ENCODE measurements at places on chromosomes 13 and 19.

DNA sequence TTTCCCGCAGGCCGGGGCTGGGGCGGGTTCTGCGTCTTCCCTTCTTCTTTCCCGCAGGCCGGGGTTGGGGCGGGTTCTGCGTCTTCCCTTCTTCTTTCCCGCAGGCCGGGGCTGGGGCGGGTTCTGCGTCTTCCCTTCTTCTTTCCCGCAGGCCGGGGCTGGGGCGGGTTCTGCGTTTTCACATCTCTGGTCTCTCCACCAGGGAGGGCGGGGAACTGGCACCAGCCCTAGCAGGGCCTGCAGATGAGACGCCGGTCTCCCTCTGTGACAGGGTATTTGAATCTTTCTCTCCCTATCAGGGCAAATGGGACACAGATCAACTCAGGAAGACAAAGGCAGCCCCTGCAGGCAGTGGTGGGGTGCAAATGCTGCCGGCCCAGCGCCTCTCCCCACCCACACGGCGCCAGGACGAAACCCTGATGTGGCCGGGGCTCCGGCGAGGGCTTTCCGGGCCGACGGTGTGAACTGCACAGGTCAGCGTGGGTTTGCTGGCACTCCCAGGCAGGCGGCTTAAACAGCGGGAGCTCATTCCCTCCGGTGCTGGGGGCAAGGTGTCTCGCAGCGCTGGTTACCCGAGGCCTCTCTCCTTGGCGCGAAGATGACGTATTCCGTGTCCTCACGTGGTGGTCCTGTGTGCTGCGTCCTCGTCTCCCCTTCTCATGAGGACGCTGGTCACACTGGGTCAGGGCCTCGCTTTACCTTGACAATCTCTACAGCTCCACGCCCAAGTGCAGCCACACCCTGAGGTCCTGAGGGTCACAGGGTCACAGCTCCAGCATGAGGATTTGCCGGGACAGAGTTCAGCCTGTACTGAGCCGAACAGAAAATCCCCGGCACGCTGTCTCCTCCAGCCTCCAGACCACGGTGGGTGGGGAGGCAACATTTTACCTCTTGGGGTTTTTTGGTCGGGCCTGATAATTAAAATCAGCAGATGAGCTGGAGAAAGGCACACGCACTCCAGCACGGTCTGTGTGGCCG, 717 bp upstream of the C13orf46 start:
- DNase-seq, result no peak

GRCh38 chr19:42076380-42076944, 496 bp downstream of the ZNF574 start:
- peak; percentile 49 for DNase-seq

DNA sequence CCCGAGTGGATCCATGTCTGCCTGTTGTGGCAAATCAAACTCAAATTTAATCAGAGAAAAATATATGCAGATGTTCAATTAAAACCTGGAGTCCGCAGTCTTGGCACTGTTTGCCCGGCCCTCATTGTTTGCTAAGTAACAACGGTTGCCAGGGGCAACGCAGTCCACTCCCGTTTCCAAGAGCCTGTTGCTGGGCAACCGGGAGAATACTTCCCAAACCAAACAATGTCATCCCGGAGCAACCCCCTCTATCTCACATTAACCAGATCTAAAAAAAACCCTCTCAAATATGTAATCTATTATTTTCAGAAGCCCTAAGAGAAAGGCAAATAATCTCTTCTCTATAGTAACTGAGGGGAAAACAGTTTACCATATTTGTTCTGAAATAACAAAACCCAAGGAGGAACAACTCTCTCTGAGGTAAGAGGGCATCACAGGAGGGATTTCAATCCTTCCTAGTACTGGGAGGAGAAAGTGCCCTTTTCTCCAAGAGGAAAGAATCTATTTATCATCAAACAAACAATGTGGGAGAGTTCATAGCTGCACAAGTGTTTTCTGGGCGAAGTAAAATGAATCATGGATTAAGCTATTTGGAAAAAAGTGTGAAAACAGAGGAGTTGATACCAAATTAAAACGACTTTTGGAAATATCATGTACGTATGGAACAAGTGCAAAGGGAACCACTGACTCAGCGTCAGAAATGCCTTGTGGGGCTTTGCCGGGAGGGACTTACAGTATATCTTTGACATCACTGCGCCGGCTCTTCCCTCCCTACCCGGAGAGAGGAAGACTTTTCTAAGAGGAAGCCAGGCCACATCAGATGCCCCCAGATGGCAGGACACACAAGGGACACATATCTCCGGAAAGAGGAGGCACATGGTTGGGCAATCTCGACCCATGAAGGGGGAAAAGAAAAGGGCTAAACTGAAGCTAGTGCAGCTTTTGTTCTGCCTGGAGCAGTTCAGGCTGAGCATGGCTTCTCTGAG, 43.3 kb downstream of the RFX2 start:
- DNase-seq, result no peak

DNA sequence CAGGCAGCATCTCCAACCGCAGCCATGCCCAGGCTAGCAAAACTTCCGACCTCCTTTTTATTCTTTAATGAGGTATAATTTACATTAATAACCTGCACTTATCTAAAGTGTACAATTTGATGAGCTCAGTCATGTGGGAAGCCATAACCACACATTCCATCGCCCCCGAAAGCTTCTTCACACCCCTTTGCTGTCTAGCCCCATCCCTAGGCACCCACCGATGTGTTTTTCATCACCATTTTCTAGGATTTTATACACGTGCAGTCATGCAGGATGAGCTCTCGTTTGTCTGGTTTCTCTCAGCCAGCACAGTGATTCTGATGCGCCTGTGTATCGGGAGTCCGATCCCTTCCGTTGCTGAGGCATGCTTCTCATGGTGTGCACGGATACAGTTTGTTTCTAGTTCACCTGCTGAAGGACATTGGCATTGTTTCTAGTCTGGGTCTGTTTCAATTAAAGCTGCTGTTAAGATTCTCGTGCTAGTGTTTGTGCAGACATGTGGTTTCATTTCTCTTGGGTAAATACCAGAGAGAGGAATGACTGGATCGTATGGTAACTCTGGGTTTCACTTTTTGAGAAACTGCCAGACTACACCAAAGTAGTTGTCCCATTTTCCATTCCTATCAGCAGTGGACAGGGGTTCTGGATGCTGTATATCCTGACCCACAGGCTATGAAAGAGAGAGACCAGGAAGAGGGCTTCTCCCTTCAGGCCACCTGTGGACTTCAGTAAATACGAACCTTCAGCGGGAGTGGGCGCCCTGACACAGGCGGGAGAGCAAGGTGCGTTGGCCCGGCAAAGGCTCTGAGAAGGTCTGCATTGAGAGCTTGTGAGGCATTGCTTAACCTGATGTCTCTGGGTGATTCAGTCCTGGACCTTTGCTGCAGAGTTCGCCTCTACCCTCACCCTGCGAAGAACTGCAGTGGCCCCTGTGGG, 4.9 kb downstream of the AP1M1 start:
- no peak for DNase-seq

GRCh38 chr19:677601-678436, 1.6 kb downstream of the FSTL3 start:
- no peak for DNase-seq

DNA sequence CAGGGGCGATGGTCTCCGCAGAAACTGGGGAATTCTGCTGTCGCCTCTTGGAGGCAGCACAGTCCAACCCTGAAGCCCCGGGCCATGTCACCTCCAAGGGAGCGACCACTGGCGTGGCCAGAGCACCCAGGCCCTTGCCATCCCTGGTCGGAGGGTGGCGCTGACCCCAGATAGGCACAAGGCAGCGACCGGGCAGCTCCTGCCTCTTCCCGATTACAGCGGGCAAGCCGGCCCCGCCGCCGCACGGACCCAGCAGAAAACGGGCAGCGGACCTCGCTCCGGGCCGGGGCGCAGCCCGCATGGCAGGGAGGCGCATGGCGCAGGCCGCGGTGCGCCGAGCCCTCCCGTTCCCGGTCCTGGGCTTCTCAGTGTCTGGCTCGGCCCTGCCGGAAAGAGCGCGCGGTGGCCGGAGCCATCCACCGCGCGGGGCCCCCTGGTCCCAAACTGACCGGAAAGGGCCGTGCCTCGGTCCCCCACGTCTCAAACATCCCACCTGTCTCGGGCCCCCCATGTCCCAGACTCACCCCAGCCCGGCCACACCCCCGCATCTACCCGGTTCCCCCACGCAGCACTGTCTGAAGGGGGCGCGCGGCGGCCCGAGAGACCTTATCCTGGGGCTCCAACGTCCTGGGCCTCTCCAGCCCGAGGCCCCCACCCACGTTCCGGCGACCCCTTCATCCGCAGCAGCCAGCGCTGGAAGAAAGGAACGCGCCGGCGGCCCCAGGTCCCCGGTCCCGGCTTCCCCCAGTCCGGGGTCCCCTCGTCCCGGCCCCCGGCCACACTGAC, 727 bp downstream of the CERS1 start:
- no peak for DNase-seq

GRCh38 chr13:72109863-72110262, 242.9 kb upstream of the DACH1 start:
- DNase-seq, result no peak

GRCh38 chr13:74945637-74946036, 536.3 kb downstream of the TBC1D4 start:
- no peak for DNase-seq

GRCh38 chr13:49476529-49476928, 19.2 kb upstream of the PHF11 start:
- DNase-seq, result no peak

GRCh38 chr13:42119041-42119440, 70.6 kb downstream of the DGKH start:
- no peak for DNase-seq

DNA sequence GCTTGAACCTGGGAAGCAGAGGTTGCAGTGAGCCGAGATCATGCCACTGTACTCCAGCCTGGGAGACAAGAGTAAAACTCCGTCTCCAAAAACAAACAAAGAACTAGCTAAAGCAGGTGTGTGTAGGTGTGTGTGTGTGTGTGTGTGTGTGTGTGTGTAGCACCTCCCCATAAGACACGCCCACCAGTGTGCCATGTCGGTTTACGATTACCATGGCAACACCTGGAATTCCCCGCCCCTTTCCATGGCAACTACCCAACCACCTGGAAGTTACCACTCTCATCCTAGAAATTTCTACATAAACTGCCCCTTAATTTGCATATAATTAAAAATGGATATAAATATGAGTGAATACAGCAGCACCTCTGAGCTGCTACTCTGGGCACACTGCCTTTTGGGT, 80.9 kb upstream of the ADGRE5 start:
- no peak for DNase-seq

DNA sequence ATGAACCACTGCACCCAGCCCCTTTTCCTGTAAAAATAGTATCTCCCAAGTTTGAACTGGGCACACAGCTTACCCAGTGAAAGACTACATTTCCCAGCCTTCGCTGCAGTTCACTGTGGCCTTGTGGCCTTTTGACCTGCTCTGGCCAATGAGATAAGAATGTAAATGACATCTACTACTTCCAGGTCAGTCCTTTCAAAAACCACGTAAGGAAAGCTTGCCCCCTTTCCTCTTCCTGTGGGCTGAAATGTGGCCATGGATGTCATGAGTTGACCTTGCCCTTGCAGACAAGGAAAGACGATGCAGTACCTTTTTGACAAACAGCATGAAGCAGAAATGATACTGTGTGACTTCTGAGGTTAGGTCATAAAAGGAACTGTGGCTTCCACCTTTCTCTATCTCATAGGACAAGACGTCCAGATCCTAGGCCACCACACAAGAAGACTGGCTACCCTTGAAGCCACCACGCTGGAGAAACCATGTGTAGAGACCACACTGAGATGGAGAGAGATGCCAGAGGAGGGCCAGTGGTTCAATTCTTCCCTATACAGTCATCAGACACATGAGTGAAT, 19.9 kb downstream of the ACER1 start:
- no peak for DNase-seq

GRCh38 chr19:10532457-10532856, 11.2 kb upstream of the ATG4D start:
- no peak for DNase-seq

- no peak for DNase-seq
Observed at GRCh38 chr13:87122551-87122950, 548.6 kb upstream of the SLITRK5 start.

GRCh38 chr19:46529622-46530451, 34.2 kb upstream of the PNMA8B start:
- peak; percentile 82 for DNase-seq

GRCh38 chr13:24243302-24243701, 66.1 kb upstream of the C1QTNF9 start:
- no peak for DNase-seq

DNA sequence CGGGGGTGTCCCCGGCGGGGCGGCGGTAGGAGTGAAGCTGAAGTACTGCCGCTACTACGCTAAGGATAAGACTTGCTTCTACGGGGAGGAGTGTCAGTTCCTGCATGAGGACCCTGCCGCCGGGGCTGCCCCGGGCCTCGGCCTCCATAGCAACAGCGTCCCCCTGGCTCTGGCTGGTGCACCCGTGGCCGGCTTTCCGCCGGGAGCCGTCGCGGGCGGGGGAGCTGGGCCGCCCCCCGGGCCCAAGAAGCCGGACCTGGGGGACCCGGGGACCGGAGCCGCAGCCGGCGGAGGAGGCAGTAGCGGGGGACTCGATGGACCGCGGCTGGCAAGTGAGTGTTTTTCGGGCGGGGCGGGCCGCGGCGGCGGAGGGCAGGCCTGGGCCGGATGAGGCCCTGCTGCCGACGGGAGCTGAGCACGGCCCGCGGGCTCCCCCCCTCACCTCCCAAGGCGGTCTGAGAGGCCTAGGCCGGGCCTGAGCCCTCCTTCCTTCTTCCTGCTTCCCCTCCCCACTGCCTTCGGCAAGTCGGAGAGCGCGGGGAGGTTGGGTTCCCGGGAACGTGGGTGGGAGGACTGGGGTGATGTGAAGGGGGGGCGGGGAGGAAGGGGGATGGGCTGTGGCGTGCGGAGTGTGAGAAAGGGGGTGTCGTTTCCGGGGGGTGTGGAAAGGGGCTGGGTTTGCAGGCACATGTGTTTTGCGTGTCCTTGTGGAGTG, 568 bp downstream of the PAN3 start:
- DNase-seq, result peak; percentile 92

DNA sequence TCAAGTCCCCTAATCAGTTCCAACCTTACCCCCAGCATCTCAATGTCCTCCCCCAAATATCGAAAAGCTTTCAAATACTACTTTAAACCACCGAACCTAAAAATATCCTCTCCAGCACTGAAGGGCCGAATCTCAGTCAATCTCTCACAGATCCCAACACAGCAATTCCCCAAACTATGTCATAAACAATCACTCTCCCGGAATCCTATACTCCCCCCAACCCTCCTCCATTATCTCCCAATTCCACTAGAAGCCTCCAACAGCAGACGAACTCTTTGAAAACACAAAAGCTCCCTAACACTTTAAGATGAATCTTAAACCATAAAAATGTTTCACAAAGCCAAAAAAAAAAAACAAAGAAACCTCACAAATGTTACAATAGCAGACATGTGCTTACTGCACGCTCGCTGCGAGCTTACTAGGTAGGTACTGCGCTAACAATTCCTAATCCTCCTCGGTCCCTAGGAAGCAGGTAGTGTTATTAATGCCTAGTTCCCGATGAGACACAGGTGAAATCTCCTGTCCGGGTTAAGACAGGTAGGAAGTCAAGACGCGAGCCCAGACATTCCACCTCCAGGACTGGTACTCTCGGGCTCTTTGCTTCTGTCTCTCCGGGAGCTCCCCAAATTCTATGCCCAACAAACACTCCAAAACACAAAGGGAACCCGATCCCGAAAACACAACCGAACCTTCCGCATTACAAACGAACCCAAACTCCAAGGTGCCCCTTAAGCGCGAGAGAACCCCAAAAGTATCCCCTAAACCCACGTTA, 14.2 kb downstream of the FBXO46 start:
- peak; percentile 24 for DNase-seq

Measured in activated CD4-positive, alpha-beta T cell treated with anti-CD3 and anti-CD28 coated beads, Interleukin-2, amount 50 U/mL, for 48 hours (primary cell).